NAMALWA (cell line): ENCODE measurements at places on chromosomes 4 and X.

DNA sequence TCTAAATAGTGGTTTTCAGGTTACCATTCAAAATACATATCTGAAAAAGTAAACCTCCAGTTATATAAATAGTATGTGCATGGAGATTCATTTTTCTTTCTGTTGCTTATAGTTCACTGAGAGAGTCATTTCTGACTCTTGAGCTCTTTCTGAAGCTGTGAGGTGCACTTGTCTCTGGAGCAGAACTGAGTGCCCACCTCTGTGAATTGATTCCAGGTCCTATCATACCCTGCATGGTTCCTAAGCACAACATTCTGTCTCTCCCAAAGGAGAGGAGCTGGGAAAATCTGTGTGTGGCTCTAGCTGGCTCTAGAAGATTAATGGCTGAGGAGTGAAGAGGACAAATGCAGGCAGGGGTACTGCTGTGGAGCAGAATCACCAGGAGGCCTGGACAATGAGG is 161.6 kb upstream of the HCCS start:
- no peak for DNase-seq

DNA sequence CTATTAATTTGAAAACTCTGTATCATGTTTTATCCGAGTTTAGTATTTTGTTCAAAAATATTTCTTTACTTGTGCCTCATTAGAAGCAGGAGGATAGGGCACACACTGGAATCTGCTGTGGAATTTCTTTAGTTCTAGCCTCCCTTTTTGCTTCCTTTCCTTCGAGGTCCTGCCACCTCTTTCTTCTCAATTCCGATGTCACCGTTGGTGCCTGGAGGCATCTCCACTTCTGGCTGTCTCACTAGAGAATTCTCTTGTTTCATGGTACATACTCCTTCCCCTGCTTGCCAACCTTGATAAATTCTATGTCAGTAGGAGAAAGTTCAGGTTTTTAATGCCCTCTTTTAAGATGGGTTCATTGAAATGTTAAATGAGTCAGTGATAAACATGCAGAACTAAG is 140.1 kb downstream of the ANK2 start:
- DNase-seq: no peak

DNA sequence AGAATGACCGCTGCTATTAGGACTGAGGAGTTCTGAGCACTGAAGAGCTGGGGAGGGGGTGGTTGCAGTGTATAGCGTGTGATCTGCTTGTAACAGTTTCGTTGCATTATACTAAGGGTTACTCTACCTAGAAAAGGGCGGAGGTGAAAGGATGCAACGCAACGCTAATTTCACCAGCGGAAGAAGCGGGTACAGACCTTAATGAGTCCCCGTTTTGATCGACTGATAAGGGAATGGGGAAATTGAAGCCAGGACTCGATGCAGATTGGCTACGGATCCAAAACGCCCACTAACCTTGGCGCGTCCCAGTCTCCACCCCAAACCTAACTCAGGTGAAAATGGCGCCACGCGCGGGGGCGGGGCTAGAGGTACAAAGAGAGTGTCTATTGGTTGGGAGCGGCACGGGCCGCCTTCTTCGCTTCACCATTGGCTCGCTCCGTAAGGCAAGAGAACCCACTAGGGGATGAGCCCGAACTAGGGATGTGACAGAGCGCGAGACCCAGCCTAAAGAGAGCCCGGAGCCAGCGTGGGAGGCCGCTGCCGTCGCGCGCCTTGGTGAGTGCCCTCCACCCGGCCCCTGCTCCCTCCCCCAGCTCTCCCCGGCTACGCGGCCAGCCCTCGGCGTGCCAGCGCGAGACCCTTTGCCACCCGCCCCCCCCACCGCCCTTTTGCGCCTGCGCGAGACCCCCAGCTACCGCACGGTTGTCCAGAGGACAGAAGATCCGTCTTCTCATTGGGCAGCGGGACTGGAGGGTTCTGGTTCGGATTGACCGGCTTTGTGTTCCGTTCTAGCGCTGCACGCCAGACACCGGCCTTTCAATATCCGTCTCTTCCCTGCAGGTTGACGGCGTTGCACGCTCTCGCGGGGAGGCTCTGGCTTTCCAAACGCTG is at the start of gene EBP:
Gene EBP (plus strand): TSS at position 456 of the 891 bp plus-strand sequence. CDS start 1,964 bp downstream, outside the sequence.
- peak; percentile 96 for DNase-seq

- no peak for DNase-seq
Observed at GRCh38 chrX:112654871-112655270, 24.9 kb downstream of the LHFPL1 start.

DNA sequence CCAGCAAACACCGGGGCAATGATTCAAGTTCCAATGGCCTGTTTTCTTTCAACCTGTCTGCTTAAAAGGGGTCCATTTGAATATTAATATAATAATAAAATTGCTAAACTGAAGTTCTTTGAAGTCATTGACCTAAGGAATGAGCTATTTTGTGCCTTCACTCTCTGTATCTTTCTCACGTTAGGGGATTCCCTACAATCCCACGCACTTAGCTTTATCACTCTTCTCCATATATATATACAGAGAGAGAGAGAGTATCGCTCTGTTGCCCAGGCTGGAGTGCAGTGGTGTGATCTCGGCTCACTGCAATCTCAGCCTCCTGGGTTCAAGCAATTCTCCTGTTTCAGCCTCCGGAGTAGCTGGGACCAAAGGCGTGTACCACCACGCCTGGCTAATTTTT is 83.9 kb upstream of the NWD2 start:
- DNase-seq: no peak

GRCh38 chr4:187547316-187547715 is 448.3 kb upstream of the ZFP42 start:
- DNase-seq: no peak

GRCh38 chr4:134201216-134202161 is at the start of gene PABPC4L:
TSS of gene PABPC4L (minus strand) at chr4:134201789. CDS start at chr4:134201019, 770 bp downstream.
- DNase-seq: no peak

DNA sequence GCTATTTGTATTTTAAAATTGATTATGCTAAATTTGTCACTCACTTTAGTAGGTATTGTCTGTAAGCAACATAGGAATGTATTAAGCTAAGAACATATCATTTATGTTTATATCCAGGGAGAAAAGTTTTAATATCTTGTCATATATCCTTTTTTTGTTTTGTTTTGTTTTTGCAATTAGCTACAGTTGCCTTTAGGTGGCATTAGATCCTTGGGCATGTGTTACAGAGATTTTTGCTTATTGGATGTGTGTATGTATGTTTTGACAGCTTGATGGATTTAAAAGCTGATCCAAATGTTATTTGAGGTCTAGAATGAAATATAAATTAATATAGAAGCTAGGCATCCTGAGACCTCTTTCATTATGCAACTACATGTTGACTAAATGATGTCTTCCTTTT is 36.1 kb upstream of the OTUD4 start:
- DNase-seq: peak; percentile 77

DNA sequence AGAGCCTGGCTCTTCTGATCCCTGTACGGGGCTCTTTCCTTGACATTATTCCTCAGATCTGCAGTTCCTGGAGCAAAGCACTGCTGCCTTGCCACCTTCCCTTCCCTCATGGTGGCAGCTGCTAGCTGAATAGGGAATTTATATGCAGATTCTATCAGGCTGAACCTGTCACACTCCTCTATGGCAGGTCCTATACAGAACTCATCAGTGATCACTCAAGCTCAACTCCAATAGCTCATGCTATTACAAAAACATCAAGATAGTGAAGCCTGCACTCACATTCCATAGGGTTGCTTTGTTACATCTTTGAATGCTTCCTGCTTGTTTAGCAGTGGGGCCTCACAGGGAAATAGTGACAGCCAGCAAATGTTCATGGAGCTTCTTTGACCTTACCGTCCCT is 71.7 kb downstream of the SLC2A9 start:
- DNase-seq: no peak
